Hematopoietic multipotent progenitor cell (in vitro differentiated cells): ENCODE measurements at places on chromosomes 7 and 10.

DNA sequence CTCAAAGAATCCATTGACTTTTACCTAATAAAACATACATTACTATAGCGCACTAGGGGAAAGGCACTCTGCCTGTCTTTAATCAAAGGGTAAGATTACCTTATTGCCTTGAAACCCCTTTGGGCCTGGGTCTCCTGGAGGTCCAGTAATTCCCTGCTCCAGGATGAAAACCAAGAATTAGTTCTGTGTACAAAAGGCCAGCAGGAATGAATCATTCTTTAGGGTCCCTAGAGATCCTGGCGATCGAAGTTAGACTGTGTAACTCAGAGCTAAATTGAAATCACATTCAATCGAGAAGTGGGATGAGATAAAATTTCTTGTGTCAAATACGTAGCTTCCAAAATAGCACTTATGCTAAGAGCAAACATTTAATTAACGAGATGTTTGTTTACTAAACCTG is 29.8 kb downstream of the COL28A1 start:
- no peak for DNase-seq

DNA sequence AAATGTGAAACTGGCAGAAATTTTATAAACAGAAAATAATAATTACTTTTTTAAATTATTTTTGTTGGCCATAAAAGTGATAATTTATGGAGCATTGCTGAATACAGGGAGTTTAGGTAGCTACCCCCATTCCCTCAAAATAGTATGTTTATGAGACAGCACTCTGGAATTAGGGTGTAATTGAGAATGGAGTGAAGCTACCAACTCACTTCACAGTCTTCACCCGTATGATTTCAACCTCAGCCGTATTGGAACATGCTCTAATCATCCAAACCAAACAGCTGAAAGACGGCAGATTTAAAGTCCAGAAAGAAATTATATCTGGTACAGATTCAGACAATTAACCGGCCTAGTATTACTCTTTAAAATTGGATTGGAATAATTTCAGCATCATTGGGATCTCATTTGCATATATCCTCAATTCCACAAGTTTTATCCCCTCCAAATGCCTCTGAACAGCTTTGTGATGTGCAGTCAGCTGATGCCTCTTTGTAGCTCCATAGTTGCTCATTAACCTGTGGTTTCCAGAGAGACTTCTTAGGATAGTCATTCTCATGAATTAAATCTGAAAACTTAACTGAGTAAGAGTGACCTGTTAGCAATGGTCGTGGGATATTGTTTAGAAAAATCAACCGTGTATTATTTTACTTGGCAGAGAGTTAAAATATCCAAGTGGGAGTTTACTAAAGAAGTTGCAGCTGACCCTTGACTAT is 59.1 kb upstream of the GJD4 start:
- DNase-seq = no peak

GRCh38 chr10:99784727-99785441 is 2.4 kb downstream of the ABCC2 start:
- no peak for DNase-seq

- DNase-seq = no peak
These were observed 19.9 kb downstream of the SLC29A3 start for GRCh38 chr10:71338728-71339495.

GRCh38 chr7:13476881-13477444 is 512.5 kb downstream of the ETV1 start:
- DNase-seq = no peak

- peak; percentile 91 for DNase-seq
These were observed 38.6 kb downstream of the HACD1 start for GRCh38 chr10:17578603-17579002.

DNA sequence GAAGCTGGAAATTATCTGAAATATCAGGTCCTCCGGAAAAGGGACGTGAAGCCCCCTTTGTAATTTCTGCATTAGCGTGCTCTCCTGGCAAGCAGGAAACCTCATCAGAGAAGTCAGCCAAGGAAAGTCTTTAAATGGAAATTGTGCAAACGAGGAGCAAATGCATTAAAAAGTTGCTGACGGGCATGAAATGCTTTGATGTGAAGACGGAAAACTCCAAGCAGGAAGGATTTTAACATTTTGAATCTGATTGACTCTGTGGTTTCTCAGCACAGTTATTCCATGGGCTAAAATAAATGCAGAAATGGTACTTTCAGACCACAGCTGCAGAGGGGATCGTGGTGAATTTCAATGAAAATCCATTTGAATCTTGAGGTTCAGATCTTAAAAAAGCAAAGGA is 167.8 kb downstream of the AHR start:
- DNase-seq = no peak

GRCh38 chr7:77543910-77544309 is 6.8 kb downstream of the PTPN12 start:
- no peak for DNase-seq

- no peak for DNase-seq
These were observed 26.5 kb upstream of the SAMD8 start for GRCh38 chr10:75084834-75085384.

GRCh38 chr10:97760461-97761257 is 11.1 kb downstream of the SFRP5 start:
- no peak for DNase-seq

DNA sequence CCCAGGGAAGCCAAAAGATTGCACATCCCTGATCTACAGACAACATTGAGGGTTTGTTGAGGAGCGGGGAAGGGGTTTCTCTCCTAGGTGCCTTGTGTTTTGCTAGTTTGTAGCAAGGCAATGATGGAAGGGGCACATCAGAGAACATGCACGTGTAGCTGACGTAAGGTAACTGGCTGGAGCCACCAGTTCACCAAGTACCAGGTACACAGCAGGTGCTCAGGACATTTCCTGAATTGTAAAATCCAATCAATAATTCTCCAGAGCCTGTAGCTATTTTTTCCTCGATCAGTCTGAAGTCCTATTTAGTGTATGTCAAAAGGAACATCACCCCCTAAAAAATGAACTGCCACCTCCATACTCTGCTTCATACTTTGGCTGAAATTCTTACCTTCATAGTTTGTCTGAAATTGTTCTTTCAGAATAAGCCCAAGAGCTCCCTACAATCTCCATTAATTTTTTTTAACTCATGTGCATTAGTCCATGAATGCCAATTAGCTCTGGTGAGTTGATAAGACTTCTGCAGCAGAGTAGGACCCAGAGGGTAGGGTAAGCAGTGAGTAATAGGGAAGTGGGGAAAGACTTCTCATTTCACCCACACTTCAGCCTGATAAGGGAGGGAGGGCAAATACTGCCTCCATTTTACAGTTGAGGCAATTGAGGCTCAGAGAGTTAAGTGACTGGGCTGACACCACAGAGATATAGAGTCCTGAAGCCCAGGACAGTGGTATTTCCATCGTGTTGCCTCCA is 36.0 kb upstream of the SLC26A3 start:
- DNase-seq = peak; percentile 8

DNA sequence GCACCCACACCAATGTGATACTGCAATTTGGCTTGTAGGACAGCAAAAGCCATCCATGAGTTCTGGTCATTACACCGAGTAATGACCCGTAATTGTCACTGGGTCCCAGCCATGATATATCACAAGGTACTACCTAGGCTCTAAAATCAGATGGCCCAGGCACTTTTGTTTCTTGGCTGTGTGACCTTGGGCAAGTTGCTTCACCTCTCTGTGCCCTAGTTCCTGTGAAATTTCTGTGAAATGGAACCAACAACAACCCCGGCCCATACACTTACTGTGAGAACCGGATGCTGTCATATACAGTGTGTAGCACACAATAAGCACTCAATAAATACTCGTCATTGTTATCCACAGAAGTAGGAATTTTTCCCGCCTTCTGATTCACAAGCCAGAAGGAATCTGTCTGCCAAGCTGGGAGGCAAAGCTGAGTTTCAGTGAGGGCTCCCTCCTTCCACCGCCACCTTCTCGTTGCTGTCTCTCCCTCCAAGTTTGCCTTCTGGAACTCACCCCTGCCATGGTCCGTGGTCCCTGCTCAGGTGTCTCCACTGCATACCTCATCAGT is 6.4 kb upstream of the CYTH3 start:
- no peak for DNase-seq

- DNase-seq = no peak
These were observed 140.5 kb downstream of the CAMK1D start for GRCh38 chr10:12489806-12490205.

DNA sequence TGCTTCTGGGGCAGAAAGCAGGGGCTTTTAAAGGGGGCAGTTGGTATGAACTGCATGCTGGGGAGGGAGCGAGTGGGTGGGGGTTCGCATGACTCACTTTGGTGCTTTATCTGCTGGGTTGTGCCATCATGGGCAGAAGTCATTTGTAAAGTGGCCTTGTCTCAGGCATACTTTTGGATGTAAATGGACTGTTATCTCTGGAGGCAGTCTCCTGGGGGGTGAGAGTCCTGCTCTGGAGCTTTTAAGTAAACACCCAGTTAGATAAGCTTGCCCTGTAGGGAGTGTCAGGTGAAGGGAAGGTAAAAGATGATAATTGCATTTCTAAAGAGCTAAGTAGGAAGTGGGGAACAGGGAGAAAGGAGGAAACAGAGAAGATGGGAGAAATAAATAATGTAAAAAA is 1.6 kb upstream of the GSTO1 start:
- DNase-seq = no peak

GRCh38 chr7:95389516-95389915 is 6.7 kb downstream of the PON3 start:
- no peak for DNase-seq

DNA sequence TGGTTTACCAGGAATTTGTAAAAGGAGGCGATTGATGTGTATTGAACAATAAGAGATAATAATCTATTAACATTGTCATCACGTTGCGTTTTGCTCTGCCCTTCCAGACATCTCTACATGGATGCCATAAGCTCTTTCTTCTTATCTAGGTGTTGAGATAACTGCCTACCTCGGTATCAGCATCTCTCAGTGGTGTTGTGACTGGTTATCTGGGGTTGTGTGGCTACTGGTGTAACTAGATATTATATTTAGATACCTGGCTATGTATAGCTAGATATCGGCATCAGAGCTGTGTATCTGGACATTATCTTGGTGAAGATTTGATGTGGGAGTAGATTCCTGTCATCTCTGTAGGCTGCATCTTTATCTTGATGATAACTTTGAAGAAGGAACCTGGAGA is 17.2 kb downstream of the GATA3 start:
- DNase-seq = no peak

DNA sequence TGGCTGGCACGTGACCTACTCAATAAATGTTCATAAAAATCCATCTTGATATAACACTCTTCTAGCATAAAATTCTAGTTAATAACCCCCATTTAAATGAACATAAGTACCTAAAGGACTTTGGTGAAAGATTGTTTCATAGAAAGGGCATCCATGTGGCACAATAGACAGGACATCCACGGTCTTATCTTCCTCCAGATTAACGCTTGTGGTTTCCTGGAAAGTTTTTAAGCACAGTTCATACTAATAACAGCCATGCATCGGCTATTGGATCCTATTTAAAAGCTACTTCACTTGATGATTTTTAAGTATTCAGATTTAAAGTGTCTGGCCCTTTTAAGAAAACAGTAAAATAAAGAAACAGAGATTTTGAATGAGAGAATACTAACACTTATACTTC is 288.3 kb downstream of the AHR start:
- peak; percentile 22 for DNase-seq

GRCh38 chr10:124741922-124742412 is 2.2 kb downstream of the FAM53B start:
- DNase-seq = peak; percentile 26

DNA sequence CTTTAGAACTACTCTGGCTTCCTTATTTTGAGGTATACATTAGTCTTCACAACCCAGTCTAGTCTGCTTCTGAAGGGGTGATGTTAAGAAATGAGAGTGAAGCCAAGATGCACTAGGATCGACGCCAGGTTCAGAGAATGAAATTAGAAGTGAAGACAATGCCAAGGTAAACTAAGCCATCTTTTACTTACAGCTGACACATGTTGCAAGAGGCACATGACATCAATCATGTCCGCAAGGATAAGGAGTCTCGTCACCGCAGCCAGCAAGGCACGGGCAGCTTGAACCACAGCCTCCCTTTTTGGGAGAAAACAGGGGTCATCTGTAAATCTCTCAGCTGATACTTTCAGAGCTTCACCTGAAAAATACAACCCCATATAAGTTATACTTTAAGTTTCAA is 156.7 kb downstream of the CTNNA3 start:
- DNase-seq = no peak

- no peak for DNase-seq
These were observed 332.1 kb upstream of the CELF2 start for GRCh38 chr10:10685566-10685965.

GRCh38 chr10:21989453-21990154 is 13.9 kb downstream of the DNAJC1 start:
- DNase-seq = peak; percentile 65

DNA sequence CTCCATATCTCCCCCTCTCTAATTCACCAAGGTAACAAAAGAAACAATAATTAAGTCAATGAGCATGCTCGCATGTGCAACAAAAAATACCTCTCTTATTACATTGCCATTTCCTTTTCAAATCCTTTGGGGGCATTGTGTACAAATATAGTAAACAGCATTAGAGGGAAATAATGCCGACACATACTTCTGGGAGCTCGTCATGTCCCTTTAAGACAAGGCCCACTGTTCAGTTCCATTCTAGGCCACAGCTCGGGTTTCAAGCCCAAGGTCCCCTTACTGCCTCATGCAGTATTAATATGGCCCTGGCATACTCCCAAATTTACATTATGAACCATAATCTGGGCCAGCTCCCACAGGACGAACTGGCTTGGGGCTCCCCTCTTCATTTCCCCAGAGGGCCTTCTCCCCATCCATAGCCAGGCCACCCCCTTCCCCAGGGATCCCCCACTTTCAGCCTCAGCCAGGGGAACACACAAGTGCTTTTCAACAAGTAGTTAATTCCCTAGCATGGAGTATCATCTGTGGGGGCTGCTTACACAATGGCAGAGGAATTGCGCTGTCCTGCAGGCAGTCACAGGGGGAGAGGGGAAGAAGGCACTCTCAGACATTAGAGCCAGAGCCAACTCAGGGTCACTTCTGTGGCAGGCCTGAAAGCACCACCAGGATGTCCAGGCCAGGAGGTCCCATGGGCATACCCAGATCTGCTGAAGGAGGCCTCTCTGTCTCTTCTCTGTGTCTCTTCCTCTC is 110.6 kb downstream of the KCNMA1 start:
- DNase-seq = no peak

- no peak for DNase-seq
These were observed 6.5 kb downstream of the INPP5A start for GRCh38 chr10:132543916-132544743.

GRCh38 chr10:115417585-115418265 is 324.6 kb downstream of the ATRNL1 start:
- no peak for DNase-seq

DNA sequence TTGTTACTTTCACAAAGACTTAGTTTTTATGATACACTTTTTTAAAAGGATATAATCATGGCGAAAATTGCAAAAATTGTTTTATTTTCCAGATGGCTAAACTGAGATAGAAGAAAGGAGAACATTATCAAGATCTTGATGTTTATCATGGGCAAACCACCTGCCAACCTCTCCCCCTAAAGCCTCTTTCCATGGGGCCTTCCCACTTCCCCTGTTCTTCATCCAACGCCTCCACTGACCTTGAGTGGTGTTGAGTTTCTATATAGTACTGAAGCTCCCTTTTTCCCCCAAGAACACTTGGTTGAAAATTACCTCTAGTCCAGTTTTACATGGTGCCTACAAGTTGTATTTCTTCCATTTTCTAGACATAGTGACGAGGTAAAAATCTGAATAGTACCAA is 5.0 kb downstream of the CREB3L2 start:
- no peak for DNase-seq
